Thymus (tissue), 14 donors: ENCODE measurements at places on chromosomes 4 and X.

DNA sequence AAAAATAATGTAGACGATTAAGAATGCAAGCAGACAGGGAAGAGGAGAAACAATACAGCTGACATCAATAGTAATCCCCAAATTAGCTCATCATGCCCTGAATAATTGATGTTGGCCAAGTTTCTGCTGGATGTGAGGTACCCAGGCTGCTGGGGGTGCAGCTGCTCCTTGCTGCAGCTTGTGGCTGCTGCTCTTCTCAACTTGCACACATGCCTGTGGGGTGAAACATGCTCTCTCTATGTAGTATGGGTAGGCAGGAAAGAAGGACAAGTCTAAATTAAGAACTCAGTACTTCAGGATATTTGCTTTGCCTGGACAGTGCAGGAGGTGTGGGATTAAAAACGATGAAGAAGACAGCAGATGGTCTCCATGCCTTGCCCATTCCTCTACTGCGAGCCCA, 16.7 kb downstream of the EDA2R start:
- DNase-seq, result no peak

DNA sequence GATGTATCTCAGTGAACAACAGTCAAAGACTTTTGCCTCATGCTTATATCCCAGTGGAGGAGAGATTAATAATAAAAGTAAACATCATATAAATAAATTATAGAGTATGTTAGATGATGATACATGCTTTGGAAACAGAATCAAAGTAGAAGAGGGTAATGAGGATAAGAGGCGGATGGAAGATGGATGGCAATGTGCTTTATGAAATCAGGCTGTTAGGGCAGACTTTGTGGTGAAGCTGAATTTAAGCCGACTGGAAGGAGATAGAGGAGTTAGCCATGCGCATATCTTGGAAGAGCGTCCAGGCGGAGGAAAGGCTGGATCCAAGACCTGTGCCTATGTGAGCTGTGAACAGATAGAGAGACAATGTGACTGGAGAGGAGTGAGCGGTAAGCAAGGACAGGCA, 74.9 kb upstream of the GUCY1A1 start:
- DNase-seq, result no peak

DNA sequence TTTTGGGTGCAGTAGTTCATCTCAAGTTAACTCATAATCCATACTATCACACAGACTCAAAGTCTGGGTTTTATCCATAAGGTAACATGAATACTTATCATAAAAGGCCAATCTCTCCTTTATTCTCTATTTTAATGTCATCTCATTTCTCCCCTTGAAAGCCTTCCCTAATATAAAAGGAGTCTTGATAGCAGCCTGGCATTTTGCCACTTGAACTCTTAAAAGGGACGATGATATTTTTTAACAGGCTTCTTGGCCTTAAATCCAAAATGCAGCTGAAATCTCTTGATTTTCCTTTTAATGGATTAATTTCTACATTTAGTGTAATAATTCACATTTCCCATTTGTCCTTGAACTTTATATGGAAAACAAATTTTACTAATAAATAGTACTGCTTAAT, 8.4 kb upstream of the JCHAIN start:
- no peak for DNase-seq

GRCh38 chr4:2441393-2442174, 22.8 kb downstream of the CFAP99 start:
- peak; percentile 78 for DNase-seq

GRCh38 chrX:43813898-43814297, 68.4 kb downstream of the MAOB start:
- DNase-seq, result no peak

DNA sequence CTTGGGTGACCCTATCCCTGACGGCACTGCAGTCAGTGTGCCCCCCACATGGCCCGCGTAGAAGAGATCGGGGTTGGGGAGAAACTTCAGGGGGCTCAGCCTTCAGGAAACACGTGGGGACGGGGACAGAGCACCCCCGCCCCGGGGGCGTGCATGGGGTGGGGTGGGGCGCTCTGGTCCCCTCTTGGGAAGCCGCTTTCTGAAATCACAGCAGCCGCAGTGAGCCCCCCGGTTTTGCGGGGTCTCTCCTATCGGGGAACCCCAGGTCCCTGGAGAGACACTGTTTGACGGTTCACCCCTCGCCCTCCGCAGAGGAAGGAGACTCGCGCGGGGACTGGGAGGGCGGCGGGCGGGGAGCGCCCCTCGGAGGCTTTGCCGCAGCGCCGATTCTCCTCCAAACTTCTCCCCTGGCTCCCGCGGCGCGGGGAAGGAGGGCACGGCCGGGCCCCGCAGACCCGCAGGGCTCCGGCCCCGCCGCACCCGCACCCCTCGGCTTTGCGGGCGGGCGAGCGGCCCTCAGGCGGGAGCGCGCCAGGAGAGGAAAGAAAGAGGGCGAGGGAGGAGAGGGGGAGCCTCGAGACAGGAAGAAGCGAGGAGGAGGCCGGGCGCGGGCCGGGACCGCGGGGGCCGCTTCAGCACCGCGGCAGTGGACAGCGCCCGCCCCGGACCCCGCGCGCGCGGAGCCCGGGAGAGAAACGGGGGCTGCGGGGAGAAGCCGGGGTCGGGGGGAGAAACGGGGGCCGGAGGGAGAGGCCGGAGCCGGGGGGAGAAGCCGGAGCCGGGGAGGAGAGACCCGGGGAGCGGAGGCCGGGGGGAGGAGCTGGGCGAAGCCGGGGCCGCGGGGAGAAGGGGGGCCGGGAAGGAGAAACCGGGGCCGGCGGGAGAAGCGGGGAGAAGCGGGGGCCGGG, 612 bp downstream of the CPLX1 start:
- DNase-seq, result peak; percentile 28

- no peak for DNase-seq
Measured at GRCh38 chrX:7943600-7944245, 16.5 kb upstream of the PNPLA4 start.

- no peak for DNase-seq
Measured at GRCh38 chr4:38519666-38520065, 144.3 kb upstream of the KLF3 start.

- no peak for DNase-seq
Measured at GRCh38 chrX:134444681-134445080, 15.3 kb upstream of the HPRT1 start.

GRCh38 chrX:148755111-148755510, 254.7 kb downstream of the AFF2 start:
- DNase-seq, result no peak

- DNase-seq, result no peak
Measured at GRCh38 chr4:36323816-36324419, 42.5 kb downstream of the DTHD1 start.

DNA sequence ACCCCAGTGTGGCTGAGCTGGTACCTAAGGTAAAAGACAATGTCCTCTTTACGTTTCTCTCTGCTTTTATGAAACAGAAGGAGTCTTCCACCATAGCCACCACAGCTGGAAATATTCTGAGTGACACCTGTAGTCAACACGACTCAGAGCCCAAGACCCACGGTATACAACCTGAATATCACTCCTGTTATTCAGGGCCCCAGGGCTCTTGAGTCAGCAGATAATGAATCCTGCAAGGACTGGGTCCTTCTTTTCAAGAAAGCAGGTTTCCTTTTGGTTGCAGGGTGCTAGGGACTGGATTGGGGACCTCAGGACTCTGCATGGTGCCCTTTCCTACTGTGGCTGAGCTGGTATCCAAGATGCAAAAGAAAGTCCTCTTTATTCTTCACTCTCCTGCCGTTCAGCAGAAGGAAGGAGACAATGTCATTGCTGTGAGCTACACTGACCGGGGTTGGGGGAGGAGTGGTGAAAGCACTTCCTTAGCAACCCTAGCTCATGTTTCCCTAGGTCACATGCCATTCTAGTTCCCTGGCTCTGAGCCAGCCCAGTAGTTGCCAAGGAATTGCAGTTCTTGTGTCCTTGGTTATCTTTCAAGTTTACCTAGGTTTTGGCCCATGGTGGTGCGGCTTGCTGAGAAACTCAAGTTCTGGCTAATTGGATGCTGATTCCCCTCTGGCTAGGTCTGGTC, 23.7 kb upstream of the UNC5C start:
- DNase-seq, result no peak

DNA sequence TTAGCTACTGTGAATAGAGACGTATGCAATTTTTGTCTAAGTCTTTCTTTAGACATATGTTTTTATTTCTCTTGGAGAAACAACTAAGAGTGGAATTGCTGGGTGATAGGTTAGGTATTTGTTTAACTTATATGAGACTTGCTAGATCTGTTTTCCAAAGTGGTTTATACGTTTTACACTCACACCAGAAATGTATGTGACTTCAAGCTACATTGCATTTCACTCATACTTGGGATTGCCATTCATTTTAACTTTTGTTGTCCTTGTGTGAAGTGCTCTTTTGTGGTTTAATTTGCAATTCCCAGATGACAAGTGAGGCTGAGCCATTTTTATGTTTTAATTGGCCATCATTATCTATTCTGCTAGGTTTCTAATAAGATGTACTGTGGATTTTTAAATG, 817.2 kb downstream of the GLUD2 start:
- DNase-seq, result no peak

GRCh38 chr4:177480795-177481194, 38.6 kb upstream of the AGA start:
- DNase-seq, result no peak

- no peak for DNase-seq
Measured at GRCh38 chr4:141395246-141395830, 174.6 kb downstream of the ZNF330 start.

- no peak for DNase-seq
Measured at GRCh38 chr4:184097241-184097605, 120.5 kb downstream of the ENPP6 start.

DNA sequence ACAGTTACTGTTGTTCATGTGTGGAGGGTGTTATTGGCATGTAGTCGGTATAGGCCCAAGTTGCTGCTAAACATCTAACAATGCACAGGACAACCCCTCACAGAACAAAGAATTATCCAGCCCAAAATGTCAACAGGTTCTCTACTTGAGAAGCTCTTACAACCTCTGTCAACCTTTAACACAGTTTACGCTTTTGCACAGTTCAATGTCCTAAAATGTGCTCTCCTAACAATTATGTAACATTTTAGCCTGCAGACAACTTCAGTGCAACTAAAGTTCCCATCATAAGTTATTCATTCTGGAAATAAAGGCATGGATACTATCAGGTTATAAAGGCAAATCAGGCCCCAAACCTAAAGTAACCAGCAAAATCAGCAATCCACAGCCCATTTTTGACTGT, 66.2 kb downstream of the ASB9 start:
- no peak for DNase-seq

- no peak for DNase-seq
Measured at GRCh38 chr4:106522839-106523238, 154.3 kb upstream of the GIMD1 start.

- DNase-seq, result no peak
Measured at GRCh38 chrX:56765811-56766553, 36.9 kb downstream of the NBDY start.

DNA sequence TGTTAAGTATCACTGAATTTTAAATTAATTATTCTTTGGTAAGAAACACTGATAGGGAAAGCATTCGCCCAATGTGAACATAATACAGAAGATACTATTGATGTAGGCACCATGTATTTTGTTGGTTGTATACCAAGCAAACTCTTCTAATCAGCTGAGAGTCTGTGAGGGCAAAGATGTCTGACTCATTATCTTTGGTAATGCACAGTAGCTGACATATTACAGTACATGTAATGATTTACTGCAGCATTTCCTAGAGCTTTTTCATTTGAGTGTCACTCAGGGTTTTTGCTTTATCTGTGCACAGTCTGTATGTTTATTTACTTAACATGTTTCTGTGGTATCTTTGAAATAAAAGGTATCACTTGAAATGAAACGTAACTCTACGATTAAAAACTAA, 49.2 kb downstream of the CENPVL3 start:
- no peak for DNase-seq

DNA sequence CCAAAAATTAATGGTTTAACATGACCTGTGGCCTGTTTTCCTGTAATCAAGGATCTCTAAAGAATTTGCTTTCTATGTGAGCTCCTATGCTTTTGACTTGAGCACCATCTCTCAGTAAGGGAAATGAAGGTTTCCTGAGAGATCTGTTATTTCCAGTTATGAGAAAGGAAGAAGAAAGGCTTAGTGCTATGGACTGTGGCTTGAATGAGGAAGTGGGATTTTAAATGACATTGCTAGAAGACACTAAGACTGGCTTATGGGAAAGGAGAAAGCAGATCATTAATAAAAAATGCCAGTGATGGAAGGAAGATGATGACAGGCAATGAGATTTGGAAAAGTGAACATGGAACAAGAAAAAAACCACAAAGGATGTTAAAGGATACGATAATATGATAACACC, 285.4 kb downstream of the OPHN1 start:
- DNase-seq, result no peak

DNA sequence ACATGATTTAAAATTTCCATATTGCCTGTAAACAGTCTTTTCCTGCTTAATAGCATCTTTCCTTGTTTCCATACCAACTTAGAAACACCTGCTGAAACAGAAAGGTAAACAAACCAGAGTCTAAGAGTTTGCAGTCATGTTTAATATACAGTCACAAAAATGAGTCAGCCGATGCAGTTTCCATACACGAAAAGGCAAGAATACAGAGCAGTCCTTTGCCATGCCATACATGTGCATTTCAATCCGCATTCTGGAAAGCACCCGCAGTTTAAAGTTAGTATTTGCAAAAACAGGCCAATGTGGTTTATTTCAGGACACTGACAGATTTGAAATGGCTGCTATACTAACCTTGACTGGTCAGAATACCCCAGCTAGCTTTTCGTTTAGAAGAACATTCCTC, 32.1 kb downstream of the ASB5 start:
- no peak for DNase-seq

- no peak for DNase-seq
Measured at GRCh38 chrX:22338740-22339139, 66.0 kb downstream of the CBLL2 start.

- DNase-seq, result no peak
Measured at GRCh38 chr4:94933799-94934198, 176.0 kb downstream of the BMPR1B start.

DNA sequence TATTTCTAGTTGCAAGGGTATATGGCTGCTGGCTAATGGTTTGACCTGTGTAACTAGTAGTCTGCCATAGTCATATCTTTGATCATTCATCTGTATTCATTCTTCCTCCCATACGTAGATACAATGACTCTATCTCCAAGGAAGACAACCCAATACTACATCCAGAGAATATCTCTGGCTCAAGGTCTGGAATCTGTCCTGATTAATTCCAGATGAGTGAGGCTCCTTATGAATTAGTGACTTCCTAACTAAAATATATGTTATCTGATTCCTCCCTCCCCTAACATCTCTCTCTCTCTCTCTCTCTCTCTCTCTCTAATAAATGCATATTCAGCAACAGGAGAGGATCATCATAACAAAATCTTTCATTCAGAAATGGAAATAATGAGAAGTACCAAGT, 641.5 kb downstream of the FAT4 start:
- DNase-seq, result no peak

GRCh38 chrX:8235026-8235425, 64.0 kb upstream of the VCX2 start:
- DNase-seq, result no peak
